ENCODE measurements at places on chromosomes 7 and 10.

- DNase-seq: no peak
These were observed 243.6 kb downstream of the SKIDA1 start for GRCh38 chr10:21281765-21282484.

DNA sequence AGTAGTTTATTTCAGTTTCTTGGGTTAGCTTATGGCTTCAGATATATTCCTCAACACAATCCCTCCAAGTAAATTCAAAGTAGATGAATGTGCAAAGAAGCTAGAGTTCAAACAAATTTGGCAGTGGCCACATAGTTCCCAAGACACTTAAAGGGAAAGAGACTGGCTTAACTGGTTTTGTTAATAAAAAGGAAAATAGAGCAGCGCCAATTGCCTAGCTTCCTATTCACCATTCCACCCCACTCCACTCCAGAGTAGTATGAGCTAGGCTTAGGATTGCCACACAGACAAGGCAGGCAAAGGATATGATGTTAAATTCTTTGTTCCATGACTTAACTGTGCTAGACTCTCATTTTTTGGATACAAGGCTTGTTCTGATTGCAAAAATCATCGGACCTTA is 2.0 kb downstream of the XRCC2 start:
- DNase-seq: no peak

- DNase-seq: no peak
These were observed 36.3 kb downstream of the ENTPD1 start for GRCh38 chr10:95792211-95792780.

DNA sequence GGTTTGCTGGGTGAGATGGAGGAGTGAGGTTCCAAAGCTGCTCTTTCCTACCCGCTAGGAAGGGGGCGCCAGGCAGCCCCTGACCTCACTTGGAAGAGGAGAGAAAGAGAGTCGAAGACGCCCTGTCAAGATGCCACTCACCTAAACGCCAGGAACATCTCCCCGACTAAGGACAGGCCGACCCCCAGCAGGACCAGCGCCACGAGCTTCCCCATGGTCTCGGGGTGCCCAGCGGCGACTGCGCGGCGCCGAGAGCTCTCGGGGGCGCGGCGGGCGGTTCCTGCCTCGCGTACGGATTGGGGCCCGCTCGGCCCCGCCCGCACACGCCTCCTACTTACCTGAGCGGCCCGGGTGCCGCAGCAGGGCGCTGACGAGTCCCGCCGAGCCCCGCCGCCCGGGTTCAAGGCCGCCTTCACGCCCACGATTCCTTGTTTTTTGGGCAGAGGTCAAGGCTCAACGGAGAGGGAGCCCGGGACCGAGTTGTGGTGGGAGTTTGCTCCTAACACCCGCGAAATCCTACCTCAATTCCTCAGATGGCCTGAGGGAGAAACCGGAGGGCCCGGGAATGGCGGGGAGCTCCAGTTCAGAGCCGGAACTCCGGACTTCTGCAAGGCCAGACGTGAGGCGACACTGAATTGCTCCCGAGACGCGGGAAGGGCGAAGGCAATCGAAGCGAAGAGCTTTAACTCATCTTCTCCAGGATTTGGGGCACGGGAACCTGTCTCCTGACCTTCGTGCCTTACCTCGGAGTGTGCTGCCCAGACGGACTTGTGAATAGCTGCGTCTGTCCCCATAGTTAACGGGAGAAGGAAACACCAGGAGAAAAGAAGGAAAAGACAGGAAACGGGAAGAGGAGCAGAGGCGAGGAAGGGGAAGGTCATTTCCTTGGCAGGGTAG is at the start of gene PON3:
Gene PON3, minus strand, starts transcription at position 240 of the 897 bp plus-strand sequence. Its CDS starts 25 bp downstream, at position 215.
- DNase-seq: peak; percentile 16

GRCh38 chr7:158102897-158103296 is 484.7 kb downstream of the PTPRN2 start:
- no peak for DNase-seq
